ENCODE measurements at places on chromosomes 11 and 22.

- DNase-seq: no peak
These were observed 44.3 kb upstream of the JAM3 start for GRCh38 chr11:134024420-134025081.

DNA sequence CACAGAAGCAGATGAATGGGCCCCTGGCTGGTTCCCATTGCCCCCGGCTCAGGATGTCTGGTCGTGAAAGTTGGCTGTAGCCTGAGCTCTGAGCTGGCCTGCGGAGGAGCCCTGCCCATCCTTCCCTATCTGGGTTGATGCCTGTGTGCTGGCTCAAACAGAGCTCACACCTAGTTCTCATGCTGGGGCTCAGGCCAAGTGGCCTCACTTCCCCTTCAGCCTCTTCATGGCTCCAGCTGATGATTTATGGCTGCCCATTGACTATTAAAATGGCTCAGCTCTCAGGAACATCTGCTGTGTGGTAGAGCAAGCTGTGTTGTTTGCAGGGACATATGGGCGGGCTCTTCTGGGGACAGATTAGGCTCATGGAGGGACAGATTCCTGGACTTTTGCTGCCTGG, 64.7 kb downstream of the ADAMTS15 start:
- no peak for DNase-seq

GRCh38 chr11:832529-833113, at the start of gene CD151:
Gene CD151 (plus strand): TSS chr11:832952. CDS start chr11:836070, 3,118 bp downstream.
- no peak for DNase-seq

- DNase-seq: no peak
These were observed 3.5 kb downstream of the KRTAP5-9 start for GRCh38 chr11:71551711-71552110.

DNA sequence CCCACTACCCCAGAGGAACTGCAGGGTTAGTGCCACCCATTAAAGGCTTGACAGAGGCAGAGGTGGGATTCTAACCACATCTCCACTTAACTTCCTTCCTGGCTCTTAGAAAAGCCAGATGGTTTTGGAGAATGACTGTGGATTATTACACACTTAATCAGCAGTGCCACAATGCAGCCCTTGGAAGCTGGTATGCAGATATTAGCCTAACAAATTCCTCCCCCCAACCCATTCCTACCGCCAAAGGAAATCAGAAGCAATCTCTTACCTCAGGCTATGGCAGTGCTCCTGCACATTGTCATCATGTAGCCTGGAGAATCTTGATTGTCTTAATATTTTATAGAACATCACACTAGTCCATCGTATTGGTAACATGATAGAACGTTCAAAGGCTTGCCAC, 23.2 kb upstream of the NRGN start:
- no peak for DNase-seq

- no peak for DNase-seq
These were observed 74.0 kb downstream of the ADAMTS15 start for GRCh38 chr11:130522284-130522961.

GRCh38 chr11:116788534-116788933, 711 bp upstream of the ZPR1 start:
- DNase-seq: no peak
